ENCODE measurements at places on chromosomes 3 and 15.
A peak's percentile ranks its signal among the peaks of the same experiment; 100 is the strongest.

GRCh38 chr15:61169275-61169903 is 59.7 kb downstream of the RORA start:
- no peak for DNase-seq

- DNase-seq: no peak
Measured at GRCh38 chr3:28349469-28350000, 911 bp upstream of the AZI2 start.

DNA sequence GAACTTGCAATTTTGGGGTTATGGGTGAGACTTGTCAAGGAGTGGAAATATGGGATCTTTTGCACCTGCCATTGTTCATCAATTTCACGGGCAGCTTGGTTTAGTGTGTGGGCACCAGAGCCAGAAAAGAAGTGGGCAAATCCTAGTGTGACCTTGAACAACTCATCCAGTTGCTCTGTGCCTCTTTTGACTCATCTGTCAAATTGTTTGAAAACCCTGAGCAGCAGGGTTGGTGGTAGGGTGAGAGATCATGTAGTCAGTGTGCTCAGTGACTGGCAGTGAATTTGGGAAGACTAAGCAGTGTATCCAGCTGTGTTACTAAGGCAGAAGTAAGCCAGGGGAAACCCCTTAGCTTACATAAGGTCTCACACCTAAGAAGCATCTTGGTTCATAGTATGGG is 293.0 kb upstream of the TRIM42 start:
- no peak for DNase-seq

DNA sequence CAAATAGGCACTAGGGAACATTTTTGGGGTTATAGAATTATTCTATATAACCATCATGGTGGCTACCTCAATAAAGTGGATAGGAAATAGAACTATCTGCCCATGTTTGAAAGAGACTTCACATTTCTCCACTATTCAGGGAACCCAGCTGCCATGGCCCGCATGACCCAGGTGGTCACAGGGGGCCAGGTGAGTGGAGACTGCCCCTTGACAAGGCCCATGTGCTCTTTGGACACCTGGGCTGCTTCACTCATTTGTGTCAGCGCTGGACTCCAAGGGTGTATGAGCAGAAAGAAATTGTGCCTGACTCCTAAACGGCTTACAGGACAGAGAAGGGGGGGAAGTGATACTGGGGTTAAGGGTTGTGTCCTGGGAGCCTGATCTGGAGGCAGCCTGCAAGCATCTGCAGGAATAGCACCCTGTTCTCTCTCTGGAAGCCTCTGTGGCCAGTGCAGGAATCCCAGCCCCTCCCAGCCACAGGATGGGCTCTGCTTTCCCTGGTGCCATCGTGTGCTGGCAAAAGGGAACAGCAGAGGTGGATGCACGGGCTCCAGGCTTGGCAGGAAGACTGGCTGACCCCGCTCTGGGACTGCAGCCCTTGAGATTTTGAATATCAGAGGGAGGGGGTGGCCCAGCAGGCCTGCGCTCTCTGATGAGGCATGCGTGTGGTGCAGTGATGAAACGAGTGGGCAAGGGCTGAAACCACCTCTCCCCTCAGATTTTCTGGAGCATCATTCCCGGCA is 9.1 kb upstream of the C3orf22 start:
- DNase-seq: no peak

DNA sequence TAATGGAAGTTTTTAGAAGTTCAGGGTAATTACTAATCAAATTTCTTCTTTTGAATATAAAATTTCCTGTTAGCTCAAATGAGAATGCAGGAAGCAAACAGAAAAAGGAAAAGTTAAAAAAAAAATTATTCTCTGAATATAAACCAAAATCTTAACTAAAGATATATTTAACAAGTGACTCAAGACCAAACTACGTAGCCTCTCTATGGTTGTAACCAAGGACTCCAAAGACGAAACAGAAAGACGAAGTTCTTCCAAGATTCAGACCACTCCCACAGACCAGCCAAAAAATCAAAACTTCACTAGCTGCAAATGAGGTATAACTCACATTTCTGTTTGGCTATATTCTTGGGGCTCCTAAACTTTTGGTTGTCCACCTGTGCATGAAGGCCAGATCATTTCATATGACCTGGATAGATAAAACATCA is 846.5 kb upstream of the ALCAM start:
- DNase-seq: no peak

- DNase-seq: no peak
Measured at GRCh38 chr3:64763980-64764379, 76.2 kb upstream of the ADAMTS9 start.

DNA sequence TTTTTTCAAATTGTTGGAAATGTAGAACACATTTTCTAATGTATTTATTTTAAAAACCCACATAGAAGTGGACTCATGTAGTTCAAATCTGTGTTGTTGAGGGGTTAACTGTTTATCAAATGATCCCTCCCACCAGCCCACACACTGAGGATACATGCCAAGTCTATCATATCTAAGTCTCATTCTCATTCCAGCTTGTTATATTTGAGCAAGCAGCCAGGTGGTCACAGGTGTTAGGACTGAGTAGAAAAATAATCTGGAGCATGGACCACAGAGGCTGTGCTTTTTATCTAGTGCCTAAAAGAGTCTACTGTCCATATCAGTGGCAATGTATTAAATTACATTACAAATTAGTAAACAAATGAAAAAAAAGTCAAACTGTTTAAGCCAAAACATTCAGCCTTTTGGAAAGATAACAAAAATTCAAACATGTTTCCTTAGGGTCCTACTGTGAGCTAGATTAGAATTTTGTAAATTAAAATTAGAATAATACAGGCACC is 20.7 kb upstream of the SPESP1 start:
- DNase-seq: no peak

DNA sequence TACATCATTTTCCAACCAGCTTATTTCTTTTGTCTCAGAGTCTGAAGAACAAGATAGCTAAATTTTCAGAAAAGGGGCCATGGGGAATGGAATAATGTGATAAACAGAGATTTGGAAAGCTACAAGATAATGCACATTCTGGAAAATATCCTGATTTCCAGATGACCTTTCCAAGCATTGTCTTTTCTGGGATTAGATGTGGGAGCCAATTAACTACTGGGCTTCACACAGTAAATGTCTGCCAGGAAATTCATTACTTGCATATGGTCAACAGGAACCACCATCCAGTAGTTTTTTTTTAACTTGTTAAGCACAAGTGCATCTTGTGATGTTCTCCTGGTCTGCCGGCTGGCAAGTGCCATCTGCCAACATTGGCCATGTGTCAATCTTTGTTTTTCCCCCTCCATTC is 131.1 kb upstream of the BFSP2 start:
- no peak for DNase-seq

GRCh38 chr3:142664819-142665218 is 59.0 kb upstream of the TRPC1 start:
- no peak for DNase-seq

- DNase-seq: no peak
Measured at GRCh38 chr3:30639937-30640336, 33.5 kb downstream of the TGFBR2 start.

DNA sequence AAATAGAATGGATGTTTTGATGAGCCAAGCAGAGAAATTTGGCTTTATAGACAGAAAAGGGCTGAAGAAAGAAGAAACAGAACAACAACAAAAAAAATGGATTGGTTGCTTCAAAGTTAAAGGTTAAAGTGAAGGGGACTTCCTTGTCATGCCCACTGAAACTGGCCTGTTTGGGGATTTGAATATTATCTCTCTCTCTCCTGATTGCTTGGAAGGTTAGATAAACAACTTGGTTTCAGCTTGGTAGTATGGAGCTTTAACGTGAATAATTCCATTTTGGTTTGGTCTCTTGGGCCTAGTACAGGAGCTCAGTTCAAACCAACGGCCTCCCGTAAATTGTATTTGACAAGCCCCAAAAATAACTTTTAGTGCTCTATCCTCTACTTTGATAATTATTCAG is 70.8 kb upstream of the MBNL1 start:
- no peak for DNase-seq

- no peak for DNase-seq
Measured at GRCh38 chr3:50890688-50891344, 216.1 kb downstream of the DOCK3 start.

GRCh38 chr3:135444058-135444457 is 521.5 kb upstream of the PPP2R3A start:
- DNase-seq: no peak

GRCh38 chr3:119762876-119763275 is 19.0 kb upstream of the NR1I2 start:
- DNase-seq: no peak

DNA sequence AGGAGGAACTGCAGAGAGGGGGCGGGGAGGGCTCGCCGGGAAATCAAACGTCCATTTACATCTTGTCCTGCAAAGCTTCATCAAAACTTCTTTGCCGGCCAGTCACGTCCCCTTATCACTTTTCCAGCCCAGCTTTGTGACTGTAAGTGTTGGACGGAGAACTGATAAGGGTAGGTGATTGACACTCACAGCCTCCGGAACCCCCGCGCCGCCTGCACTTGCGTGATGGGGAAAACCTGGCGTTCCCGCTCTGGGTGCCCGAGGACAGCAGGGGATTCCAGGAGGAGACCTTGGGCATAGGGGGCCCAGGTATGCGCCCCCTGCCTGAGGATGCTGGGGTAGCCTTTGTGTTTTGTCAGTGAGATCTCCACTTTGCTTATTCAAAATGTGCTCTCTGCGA is 72.8 kb upstream of the ANKRD34C start:
- no peak for DNase-seq

DNA sequence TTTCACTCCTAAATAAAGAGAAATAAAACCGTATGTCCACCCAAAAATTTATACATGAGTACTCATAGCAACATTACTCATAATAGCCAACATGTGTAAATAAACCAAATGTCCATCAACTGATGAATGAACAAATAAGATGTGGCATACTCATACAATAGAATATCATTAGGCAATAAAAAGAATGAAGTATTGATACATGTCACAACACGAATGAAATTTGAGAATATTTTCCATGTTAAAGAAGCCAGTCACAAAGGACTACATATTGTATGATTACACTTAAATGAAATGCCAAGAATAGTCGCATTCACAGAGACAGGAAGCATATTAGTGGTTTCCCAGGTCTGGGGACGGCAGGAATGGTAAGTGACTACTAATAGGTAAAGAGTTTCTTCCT is 869.2 kb downstream of the IGSF11 start:
- no peak for DNase-seq

DNA sequence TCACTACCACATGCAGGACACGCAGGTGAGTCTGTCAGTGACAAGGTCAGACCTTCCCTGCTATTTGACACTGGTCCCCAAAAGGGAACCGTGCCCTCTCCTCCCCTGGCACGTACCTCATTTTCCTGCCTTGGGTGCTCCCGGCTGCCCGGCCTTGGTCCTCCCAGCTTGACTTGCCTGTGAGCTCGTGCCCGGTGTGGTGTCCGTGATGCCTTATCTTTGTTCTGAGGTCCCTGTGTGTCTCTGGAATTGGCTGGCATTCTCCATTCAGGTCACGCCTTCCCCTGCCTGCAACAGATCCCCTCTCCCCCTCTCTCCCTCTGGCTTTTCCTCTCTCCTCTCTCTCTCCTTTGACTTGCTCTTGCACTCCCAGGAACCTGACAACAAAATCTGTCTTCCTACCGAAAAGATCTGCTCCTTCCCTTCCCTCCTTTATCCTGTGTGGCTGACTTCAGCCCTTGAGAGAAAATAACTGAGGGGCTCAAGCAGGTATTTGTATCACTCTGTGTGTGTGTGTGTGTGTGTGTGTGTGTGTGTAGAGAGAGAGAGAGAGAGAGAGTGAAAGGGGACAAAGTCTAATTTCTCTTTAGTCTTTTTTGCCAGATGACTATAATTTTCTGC is at the start of gene MASP1:
Gene MASP1, minus strand, starts transcription at position 226 of the 621 bp plus-strand sequence. Its CDS starts 105 bp downstream, at position 121.
- no peak for DNase-seq

GRCh38 chr3:11717768-11718636 is 74.3 kb upstream of the VGLL4 start:
- DNase-seq: no peak

DNA sequence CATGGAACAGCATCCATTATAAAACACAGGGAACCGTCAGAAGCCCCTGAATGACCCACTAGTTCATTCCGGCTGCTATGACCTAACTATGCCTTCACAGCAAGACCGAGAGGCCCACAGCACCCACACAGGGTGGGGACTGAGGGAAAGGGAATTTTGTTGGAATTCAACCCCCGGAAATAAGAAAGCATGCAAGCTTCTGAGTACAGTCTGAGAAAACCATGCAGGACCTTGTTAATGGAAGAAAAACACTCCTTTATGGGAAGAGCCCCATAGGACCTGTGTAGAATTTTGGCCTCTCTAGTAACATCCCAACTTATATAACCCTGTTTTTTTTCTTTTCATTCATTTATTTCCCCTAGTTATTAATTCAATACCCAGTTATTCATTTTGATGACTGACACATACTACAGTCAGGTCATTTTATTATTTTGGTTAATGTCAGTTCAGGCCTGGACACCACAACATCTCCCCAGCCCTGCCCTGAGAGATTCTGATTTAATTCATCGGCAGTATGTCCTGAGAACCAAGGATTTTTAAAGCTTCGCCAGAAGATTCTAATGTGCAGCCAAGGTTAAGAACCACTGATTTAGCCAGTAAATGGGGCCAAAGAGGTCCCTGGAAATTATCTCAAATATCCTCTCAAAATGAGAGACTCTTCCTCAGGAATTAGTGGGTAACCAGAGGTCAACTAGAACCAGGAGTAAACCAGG is 231.6 kb upstream of the GOLGA6L4 start:
- DNase-seq: peak; percentile 46

DNA sequence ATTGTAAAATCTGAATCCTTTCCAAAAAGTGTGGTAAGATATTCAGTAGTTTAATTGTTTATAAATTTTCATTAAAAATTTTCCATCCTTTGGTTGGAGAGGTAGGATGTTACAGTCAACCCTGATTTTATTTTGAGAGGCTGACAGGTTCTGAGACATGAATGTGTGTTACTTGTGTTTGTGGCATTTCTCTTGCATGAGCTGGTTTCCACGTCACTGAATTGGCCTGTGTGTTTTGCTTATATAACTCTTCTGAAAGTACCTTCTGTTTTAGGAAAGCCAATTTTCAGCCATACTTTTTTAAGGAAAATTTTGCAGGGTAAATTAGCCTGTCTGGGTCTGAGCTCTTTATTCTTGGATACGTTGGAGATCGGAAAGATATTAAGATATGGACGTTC is 30.7 kb downstream of the PXYLP1 start:
- no peak for DNase-seq

- DNase-seq: no peak
Measured at GRCh38 chr15:90860450-90860849, 7.9 kb upstream of the FURIN start.

- no peak for DNase-seq
Measured at GRCh38 chr3:157836022-157836421, 270.2 kb downstream of the SHOX2 start.

DNA sequence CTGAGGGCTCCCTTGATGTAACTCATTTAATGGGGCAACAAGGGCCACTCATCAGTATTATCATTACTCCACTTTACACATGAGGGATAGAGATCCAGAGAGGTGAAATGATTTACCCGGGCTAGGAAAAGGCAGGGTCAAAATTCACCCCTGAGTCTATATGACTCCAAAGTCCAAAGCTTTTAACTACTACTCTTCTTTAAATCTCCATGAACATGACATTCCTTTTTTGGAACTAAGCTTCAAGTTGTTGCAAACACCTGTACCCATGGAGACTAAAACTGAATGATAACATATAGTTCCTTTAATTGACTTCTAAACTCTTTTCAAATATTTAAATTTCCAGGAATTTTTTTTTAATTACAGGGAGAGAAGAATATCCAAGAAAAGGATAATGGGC is 292.9 kb upstream of the GADL1 start:
- DNase-seq: no peak
